ENCODE measurements at places on chromosomes 3 and 15.

DNA sequence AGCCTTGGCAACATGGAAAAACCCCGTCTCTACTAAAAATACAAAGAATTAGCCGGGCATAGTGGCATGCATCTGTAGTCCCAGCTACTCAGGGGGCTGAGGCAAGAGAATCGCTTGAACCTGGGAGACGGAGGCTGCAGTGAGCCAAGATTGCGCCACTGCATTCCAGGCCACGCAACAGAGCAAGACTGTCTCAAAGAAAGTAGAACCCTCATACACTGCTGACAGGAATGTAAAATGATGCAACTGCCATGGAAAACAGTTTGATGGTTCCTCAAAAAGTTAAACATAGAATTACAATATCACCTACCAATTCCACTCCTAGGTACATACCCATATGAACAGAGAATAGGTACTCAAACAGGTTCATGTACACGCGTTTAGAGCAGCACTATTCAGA lies 158.9 kb downstream of the TBC1D5 start:
- no peak for DNase-seq

GRCh38 chr3:156339491-156339890 lies 215.4 kb downstream of the SSR3 start:
- DNase-seq = no peak

GRCh38 chr3:144107923-144108322 lies 136.3 kb downstream of the DIPK2A start:
- no peak for DNase-seq

- peak; percentile 30 for DNase-seq
Measured at GRCh38 chr3:141384157-141384556, 15.9 kb downstream of the ZBTB38 start.

DNA sequence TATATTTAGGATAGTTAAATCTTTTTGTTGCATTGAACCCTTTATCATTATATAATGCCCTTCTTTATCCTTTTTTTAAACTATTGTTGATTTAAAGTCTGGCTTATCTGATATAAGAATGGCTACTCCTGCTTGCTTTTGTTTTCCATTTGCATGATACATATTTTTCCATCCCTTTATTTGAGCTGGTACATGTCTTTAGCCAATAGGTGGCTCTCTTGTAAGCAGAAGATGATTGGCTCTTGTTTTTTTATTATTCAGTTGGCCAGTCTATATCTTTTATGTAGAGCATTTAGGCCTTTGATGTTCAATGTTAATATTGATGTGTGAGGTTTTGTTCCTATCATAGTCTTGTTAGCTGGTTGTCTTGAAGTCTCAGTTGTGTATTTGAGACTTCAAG lies 99.5 kb upstream of the MCTP2 start:
- no peak for DNase-seq

DNA sequence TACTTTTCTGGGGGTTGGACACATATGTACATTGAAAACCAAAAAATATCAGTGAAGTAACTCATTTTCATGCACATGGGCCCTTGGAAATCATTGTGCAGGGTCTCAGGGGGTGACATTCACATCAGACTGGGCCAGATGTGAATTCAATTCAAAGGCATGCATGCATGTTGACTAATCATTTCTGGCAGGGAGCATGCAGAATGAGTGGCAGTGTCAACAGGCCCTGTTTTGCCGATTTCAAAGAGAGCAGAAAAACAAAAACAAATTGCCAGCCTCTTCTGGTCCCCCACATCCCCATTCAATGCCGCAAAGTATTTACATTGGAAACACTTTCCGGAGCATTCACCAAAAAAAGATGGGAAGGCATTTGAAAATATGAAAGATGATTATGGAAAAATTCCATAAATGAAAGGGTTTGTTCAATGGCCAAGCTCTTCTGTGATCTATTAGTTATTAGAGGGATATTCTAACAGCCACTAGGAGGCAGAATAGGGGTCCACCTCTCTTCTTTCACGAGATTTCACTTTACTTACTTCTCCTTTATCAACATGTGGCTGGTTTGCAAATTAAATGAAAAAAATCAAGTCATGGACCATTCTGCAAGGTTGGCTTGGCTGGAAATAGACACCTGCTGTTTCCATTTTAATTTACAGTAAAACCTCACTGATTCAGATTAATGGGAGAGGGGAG lies 119.9 kb upstream of the FEZF2 start:
- DNase-seq = no peak

GRCh38 chr15:23690015-23690414 lies 2.9 kb upstream of the NDN start:
- DNase-seq = no peak
